ENCODE measurements at places on chromosomes 4 and X.

- H3K27me3 ChIP-seq: no peaks in the 10 kb centered on the region
- H3K4me3 ChIP-seq: peak overlapping the region; percentile 81
- no peak for DNase-seq
- peak overlapping the region; percentile 85 for H3K27ac ChIP-seq
These were observed 1.6 kb upstream of the LIN54 start for GRCh38 chr4:83012200-83012686.

DNA sequence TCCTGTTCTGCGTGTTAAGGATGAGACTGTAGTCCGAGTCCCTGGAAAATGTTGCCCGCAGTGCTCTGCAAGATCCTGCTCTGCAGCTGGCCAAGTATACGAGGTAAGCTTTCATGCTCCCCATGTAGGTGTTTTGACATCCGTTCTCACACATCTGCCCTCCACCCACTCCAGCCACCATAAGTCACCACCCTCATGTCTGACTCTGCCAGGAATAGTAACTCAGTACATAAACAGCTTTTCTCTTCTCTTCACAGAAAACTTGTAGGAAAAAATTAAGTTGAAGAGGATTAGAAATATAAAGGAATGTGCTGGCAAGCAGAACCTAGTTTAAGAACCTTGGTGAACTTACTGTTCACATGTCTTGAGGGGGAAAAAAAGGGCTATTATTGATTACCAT is 207.9 kb downstream of the FRAS1 start:
- no peaks in the 10 kb centered on the region for H3K36me3 ChIP-seq
- no peak overlapping the region for H3K27ac ChIP-seq
- H3K27me3 ChIP-seq: no peaks in the 10 kb centered on the region

DNA sequence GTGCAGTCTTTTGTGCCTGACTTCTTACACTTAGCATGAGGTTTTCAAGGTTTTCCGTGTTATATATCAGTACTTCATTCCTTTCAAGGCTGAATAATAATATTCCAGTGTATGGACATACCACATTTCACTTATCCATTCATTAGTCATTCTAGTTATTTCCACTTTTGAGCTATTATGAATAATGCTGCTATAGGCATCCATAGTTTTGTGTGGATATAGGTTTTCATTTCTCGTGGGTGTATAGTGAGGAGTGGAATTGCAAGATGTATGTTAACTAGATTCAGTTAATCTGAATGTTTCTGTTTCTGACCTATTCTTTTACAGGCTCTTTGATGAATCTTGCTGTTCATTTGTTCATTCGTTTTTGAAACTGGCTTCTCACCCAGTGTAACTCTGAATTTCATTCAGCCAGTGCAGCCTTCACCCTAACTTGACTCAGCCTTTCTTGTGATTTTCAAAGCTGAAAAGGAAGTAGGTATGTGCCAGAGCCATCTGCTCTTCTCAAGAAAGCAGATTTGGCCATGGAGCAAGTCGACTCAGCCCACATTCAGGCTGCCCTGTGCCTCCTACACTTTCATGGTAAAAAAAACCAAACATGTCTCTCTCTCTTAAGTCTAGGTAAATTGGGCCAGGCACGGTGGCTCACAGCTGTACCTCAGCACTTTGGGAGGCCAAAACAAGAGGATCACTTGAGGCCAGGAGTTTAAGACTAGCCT is 56.3 kb upstream of the NOCT start:
- no peak for DNase-seq
- peaks cover 4% of the 10 kb centered on the region for H3K4me1 ChIP-seq
- no peaks in the 10 kb centered on the region for H3K36me3 ChIP-seq
- H3K27me3 ChIP-seq: no peaks in the 10 kb centered on the region

DNA sequence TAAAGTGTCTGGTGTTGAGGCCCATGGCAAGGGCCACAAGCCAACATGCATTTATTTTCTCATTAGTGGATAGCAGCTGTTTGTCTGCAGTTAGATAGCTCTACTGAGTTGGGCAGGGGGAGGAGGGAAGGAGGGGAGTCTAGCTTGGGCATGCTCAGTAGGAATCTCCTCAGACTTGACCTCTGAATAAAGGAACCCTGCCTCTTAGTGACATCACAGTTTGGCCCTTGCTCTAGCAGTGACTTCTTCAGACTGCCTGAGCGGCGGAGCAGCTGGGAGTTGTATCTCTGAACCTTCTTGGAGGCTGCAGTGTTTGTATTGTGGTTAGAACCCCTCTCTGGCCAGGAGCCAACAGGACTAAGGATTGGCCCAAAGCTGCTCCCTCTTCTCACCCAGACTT is 57.4 kb downstream of the BCORL1 start:
- H3K27ac ChIP-seq: no peak overlapping the region
- no peaks in the 10 kb centered on the region for H3K27me3 ChIP-seq

DNA sequence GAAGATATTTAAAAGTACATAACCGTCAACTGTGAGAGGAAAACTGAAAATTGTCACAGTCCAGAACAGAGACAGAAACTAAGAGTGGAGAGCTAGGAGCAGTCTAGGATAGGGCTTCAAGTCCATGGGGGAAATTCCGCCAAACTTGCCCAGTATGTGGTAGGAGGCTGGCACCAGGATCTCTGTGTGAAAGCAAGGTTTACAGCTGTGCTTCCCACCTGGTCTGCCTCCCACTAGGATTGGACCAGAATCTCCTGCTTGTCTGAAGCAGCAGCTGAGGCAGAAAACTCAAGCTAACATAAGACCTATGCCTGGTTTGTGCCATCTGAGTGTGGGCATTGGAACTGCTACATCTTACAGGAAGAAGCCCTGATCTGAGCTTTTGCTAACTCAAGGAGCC is 18.6 kb upstream of the FHL1 start:
- H3K27me3 ChIP-seq: no peaks in the 10 kb centered on the region
- H3K4me3 ChIP-seq: no peak overlapping the region
- H3K36me3 ChIP-seq: no peaks in the 10 kb centered on the region

GRCh38 chr4:109319684-109320083 is 17.2 kb upstream of the COL25A1 start:
- H3K4me3 ChIP-seq: no peak overlapping the region
- H3K4me1 ChIP-seq: no peaks in the 10 kb centered on the region
- H3K27ac ChIP-seq: no peak overlapping the region
- DNase-seq: no peak
- no peaks in the 10 kb centered on the region for H3K36me3 ChIP-seq
- no peaks in the 10 kb centered on the region for H3K27me3 ChIP-seq

GRCh38 chr4:140309124-140309870 is 64.1 kb upstream of the SCOC start:
- H3K36me3 ChIP-seq: no peaks in the 10 kb centered on the region
- H3K27me3 ChIP-seq: no peaks in the 10 kb centered on the region
- H3K27ac ChIP-seq: no peak overlapping the region

DNA sequence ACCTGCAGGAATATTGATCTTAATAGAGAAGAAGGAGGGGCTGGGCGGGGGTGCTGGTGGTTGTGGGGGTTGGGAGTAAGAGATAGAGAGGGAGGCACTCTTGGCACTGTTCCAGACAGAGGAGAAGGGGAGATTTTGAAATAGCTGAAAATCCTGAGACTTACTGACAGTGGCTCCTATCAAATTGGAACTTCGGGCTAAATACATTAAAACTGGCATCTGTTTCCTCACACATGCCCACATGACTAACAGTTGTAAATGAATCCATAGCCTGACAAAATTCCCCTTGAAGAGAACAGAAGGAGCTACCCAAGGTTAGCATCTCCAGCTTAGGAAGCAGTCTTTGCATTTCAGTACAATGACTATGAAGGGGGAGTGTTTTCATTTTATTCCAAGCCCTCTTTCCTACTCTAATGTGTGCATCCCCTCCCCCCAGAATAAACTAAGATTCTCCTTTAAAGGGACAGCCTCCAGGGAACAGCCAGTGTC is 1.4 kb downstream of the DCX start:
- H3K27me3 ChIP-seq: no peaks in the 10 kb centered on the region
- H3K4me1 ChIP-seq: no peaks in the 10 kb centered on the region
- H3K27ac ChIP-seq: no peak overlapping the region
- no peak overlapping the region for H3K4me3 ChIP-seq
- no peak for DNase-seq
- H3K36me3 ChIP-seq: no peaks in the 10 kb centered on the region

- no peak overlapping the region for H3K4me3 ChIP-seq
- no peak overlapping the region for H3K27ac ChIP-seq
- H3K36me3 ChIP-seq: no peaks in the 10 kb centered on the region
- DNase-seq: no peak
- H3K27me3 ChIP-seq: no peaks in the 10 kb centered on the region
These were observed 17.8 kb downstream of the PSAPL1 start for GRCh38 chr4:7416745-7417432.

Measured in tibial nerve (tissue), 4 donors.